HTR-8/SVneo (cell line): ENCODE measurements at places on chromosomes 4 and X.

DNA sequence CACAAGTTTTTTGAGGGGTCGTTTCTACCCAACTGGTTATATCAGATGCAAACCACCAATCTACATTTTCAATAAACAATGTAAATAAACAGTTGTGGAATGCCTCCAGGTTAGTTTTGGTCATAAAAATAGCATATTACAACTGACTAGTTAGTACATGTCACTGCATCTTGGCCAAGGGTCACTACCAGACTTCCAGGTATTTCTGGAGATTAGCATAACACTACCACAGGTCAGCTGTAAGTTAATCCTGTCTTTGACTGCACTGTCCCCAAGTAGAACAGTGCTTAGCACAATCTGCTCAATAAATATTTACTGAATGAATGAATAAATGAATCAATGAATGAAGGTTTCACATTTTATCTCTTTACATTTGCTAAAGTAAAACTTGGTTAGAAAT lies 64.4 kb downstream of the TBC1D19 start:
- no peak for DNase-seq

DNA sequence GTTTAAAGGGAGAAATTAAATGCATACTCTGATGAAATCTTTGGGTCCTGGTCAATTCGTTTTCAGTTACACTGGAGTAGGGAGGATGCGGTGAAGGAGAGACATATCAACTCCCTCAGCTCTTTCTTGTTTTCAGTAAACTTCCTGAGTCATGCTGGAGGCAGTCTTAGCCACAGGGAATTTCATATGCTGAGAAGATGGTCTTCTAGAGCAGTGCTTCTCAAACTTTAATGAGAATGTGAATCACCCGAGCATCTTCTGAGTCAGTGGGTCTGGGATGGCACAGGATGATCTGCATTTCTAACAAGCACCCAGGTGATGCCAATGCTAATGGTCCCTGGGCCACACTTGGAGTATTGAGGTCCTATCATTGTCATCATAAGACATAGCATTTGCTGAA lies 214.5 kb downstream of the KIT start:
- DNase-seq: no peak

DNA sequence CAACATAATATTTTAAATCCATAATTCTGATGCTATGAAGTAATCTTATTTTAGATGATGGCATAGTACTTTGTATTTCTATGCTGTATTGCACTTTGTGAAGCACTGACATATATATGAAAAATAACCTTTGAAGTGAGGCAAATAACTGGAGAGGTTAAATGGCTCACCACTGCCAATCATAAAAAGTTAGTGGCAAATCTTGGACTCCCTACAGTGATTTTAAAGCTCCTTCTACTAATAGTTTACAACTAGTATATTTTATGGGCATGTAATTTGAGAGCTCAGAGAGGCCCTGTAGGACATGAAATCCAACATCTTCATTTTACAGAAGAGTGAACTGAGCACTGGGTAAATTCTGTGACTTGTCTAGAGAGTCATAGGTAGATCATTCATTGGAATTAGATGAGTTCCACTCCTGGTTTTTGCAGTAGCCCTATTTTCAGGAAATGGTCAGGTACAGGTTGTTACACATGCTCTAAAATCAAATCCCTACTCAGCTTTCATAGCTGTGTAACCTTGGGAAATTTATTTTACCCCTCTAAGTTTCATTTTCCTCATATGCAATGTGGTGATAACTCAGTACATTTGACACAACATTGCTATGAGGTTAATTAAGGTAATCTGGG lies 804 bp upstream of the GC start:
- no peak for DNase-seq

GRCh38 chr4:7335344-7336066 lies 99.2 kb downstream of the PSAPL1 start:
- peak; percentile 67 for DNase-seq

DNA sequence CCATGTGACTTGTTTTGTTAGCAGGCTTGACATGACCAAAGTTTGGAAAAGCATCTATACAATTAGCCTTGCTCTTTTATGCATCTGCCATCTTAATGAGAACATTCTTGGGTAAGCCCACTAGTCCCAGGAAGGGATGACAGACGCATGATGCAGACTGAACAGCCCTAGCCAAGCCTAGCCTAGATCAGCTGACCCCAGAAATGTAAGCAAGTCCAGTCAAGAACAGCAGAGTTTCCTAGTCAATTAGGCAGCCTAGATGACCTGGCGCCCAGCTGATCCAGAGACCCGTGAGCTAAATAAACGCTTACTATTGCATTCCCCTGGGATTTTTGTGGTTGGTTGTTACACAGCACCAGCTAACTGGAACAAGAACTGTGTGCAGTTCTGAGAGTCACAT lies 457.9 kb downstream of the BCOR start:
- no peak for DNase-seq

- DNase-seq: no peak
Measured at GRCh38 chr4:126701756-126702155, 931.0 kb upstream of the INTU start.

- no peak for DNase-seq
Measured at GRCh38 chr4:85154591-85154990, 188.1 kb upstream of the WDFY3 start.

DNA sequence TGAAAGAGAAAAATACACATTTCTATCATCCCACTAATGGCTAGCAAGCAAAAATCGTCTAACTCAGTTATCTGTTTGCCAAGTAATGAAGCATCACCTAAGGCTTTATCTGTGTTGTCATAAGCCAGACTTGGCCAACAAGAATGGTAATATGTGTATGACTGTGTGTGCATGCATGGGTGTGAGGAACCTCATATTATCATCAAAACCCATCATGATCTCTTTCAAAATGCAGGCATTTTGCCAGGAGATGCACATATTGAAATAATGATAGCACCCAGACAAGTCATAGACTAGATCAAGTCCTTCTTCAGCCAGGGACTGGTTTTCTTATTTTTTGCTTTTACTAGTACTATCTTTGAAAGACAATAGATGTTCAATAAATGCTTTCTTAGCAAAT lies 172.5 kb upstream of the FMR1 start:
- no peak for DNase-seq

DNA sequence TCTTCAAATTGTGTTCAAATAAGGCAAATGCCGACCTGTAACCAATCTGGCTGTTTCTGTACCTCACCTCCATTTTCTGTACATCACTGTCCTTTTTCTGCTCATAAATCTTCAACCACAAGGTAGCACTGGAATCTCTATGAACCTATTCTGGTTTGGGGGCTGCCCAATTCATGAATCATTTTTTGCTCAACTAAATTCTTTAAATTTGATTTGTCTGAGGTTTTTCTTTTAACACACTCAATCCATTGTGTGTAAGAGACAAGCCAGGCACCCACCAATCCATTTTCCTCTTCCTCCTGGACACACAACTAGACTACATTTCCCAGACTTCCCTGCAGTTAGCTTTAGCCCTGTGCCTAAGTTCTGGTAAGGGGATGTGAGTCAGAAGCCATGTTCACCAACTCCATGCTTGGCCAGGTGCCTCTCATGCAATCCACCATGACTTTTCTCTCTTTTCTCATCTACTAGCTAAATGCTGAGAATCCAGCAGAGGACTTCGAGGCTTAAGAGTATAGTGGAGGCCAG lies 193.2 kb upstream of the KLF3 start:
- no peak for DNase-seq

- DNase-seq: peak; percentile 12
Measured at GRCh38 chr4:139367421-139368090, 65.3 kb upstream of the NDUFC1 start.

- no peak for DNase-seq
Measured at GRCh38 chr4:61359301-61359700, 159.2 kb downstream of the ADGRL3 start.

DNA sequence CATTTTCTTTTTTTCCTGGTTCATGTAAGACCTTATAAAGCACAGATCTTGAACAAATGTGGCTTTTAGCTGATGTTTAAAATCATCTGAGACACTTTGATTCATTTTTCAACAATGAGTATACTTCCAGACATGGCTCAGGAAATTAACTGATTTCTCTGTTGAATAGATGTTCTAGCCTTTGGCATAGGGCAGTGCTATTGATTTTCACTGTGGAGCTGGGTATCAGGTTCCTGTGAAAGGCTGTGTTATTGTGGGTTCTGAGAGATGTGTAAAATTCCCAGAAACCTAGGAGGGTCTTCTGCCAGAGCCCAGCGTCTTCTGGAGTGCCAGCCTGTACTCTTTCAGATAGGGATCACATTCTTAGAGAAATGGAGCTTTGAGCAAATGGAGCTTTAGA lies 278.9 kb downstream of the EPHA5 start:
- no peak for DNase-seq

GRCh38 chrX:25941087-25941486 lies 197.1 kb upstream of the MAGEB18 start:
- DNase-seq: no peak

DNA sequence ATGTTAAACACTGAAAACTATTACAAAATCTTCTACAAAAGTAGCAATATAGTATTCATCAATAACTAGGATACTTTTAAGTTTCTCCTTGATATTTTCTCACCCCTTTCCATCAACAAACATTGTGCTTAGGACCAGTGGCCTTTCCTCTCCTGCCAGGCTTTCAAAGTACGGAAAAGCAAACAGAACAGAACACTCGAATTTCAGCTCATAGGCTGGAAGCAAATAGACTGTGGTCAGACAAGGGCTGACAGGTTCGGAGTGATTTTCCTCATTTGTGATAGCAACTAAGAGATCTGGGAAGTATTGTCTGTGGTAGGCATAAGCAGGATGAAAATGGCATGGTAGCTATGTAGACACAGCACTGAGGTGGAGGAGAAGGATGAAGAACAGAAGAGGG lies 68.6 kb upstream of the SORBS2 start:
- DNase-seq: no peak

- DNase-seq: peak; percentile 24
Measured at GRCh38 chr4:84971319-84971932, 4.9 kb upstream of the WDFY3 start.

DNA sequence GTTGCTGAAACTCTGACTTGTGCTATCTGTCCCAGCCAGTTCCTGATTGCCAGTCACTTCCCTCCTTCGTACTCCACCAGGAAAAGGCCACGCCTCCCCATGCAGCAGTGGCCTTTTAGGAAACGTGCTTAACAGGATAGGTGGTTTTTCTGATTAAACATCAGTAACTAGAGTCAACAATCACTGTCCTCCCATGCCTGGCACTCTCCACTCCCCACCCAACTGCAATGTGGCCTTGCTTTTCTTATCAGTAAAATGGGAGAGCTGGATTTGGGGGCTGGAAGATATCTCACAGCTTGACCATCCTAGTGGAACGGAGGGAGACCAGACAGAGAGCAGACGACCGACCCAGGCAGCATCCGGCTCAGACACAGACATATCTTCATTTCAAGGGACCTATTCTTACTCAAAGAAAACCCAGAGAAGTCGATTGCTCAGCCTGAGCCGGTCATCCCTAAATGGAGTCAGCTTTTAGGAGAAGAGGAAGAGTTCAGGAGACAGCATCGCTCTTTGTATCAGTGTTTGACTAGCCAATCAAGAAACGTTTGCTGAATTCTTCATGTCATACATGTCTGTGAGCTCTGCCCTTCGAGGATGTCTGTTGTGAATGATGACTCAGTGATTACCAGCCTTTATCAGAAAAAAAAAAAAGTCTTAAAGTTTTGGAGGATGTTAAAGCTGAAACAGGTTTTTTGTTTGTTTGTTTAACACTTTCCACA lies 12.7 kb upstream of the UBA6 start:
- no peak for DNase-seq

DNA sequence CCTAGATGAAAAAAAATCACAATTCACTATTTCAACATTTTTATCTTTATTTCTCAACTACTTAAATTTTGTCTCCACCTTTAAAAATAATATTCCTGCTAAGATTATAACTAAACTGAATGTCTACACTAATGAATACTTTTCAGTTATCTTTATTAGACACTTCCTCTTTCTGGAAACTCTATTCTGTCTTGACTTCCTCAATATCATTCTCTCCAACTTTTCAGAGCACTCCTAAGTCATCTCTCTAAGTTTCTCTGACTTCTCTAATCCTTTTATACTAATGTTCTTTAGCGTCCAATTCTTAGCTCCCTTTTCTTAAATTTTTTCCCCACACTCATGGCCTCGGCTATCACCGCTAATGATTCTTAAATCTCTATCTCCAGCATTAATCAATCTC lies 374.2 kb downstream of the FBXO8 start:
- no peak for DNase-seq

DNA sequence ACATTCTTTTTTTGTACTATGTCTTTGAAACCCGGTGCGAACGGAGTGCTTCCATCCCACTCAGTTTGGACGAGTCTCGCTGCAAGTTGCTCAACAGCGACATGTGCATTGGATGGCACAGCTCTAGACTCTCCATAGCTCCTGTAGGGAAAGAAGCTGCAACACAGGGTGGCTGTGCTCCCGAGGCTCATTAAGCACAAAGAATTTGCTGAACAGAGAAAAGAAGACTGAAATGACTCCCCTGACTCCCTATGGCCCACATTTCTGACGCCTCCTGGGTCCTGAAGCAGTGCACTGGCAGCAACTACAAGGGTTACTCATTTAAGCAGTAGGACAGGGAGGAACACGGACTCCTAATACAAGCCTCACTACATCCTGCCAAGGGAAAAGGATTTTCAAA lies 127.4 kb downstream of the SH3RF1 start:
- no peak for DNase-seq

GRCh38 chr4:131381055-131381454 lies 1768.0 kb upstream of the PCDH10 start:
- no peak for DNase-seq

GRCh38 chr4:77100234-77100633 lies 24.4 kb upstream of the CCNI start:
- no peak for DNase-seq

- no peak for DNase-seq
Measured at GRCh38 chrX:134997646-134998045, 6.9 kb downstream of the SMIM10 start.

DNA sequence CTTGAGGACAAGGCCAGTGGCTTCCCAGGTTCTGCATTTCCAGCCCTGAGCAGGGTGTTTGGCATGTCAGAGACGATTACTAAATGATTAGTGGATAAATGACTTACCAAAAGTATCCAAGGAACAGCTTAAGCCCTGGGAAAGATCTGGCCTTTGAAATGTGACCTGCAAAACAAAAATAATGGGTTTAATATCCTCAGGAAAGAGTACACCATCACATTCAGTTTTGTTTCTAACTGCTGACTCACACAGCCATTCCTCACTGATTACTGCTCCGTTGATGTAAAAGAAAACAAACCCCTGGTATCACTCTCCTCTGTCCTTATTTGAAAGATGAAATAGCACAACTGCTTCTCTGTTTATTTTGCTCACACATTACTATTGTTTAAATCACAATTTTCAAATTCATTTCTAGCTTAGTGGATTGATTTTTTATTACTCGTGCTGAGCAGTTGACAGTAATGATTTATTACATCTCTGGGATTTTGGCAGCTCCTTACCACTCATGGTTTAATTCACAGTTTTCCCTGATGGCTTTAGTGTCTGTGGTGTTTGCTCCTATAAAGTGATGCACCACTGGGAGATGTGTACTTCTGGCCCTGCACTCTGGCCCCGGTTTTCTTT lies 117.0 kb downstream of the CBLL2 start:
- peak; percentile 70 for DNase-seq

DNA sequence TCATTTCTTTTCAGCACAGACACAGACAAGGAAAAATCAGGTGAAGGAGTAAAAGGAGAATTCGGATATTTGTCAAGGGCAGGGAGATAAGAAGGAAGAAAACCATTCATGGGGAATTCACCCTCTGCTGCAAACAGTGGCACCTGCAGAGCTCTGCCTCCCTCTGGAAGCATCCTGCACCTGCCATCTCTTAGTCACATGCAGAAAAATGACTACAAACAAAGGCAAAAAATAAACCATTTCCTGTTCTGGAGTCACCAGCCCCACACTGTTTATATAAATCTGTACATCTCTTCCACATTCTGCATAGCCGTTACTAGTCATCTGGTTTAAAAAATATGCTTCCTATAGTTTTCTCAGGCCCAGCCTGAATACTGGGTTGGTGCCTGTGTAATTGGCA lies 205.3 kb downstream of the ARAP2 start:
- DNase-seq: no peak
